ENCODE measurements at places on chromosomes 6 and 20.

DNA sequence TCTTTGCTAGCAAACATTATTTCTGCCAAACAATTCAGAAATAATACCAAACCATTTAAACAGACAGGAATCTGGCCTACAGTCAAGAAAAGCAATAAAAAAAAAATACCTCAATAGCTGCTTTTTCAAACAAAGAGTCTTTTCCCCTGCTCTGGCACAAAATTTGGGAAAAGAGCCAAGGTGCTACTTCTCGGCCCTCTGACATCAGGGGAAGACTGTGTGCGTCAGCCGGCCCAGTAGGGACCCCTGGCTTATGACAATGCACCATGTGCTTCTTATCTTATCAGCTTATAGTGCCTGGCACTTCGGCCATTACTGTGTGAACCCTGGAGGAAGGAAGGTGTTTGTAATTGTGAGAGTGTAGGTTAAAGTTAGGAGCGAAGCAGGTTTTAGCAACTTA, 89.4 kb downstream of the PDE10A start:
- no peak for DNase-seq

- no peak for DNase-seq
Observed at GRCh38 chr20:12883507-12883885, 125.3 kb upstream of the SPTLC3 start.

GRCh38 chr20:41154436-41155176, 17.3 kb downstream of the PLCG1 start:
- no peak for DNase-seq

DNA sequence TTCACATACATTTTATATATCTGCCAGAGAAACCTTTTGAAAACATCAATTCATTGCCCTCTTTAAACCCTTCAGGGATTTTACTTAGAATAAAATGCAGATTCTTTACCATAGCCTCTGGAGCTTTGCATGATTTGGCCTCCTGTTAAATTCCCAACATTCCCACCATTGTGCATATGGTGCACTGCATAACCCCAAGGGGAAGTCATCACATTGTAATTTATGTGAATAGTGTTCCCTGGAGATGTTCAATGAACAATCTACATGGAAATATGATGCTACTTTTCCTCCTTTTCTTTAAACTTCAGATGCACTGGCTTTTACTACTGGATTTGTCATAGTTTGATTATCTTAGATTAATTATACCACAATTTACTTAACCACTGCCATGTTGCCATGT, 94.7 kb downstream of the PHF3 start:
- no peak for DNase-seq

GRCh38 chr6:45327956-45328522, at the start of gene RUNX2:
TSS of gene RUNX2 (plus strand) at chr6:45328330. CDS start at chr6:45328727, 397 bp downstream.
- no peak for DNase-seq

GRCh38 chr6:18577491-18577890, 190.3 kb downstream of the RNF144B start:
- DNase-seq = no peak

- DNase-seq = no peak
Observed at GRCh38 chr20:50189681-50190250, 864 bp upstream of the CEBPB start.

DNA sequence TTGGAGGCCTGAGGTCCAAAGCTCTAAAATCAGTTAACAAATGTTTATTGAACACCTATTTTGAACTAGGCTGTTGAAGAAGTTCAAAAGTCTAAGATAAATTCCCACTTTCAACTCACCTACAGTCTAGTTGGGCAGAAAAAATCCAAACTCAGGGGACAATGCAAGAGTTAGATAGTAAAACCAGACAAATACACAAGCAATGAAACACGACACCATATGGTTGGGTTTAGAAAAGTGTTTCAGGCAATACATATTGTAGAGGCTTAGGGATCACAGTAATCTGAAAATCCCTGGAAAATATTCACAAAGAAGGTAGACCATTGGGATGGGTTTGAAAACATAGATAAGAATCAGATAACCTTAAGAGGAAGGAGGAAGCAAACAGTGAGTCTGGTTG, 1.3 kb upstream of the CARMIL1 start:
- DNase-seq = no peak

- no peak for DNase-seq
Observed at GRCh38 chr20:40931410-40932044, 97.1 kb upstream of the TOP1 start.

DNA sequence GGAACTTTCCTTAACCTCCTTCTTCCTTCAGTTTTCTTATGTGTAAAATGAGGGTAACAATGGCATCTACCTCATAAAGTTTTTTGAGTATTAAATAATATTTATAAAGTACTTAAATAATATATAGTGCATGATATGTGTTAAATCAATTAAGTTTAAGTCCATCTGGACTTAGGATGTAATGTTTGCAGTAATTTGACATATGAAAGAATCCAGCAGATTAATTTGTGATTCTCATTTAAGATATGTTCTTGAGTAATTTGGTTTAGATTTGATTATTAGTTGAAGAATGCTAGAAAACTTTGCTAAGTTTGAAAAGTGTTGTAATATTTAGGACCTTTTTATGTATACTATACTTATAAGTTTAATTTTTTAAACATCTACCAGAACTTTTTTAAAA, 18.1 kb downstream of the KCTD20 start:
- DNase-seq = no peak

GRCh38 chr20:38673725-38674091, 50.6 kb upstream of the SLC32A1 start:
- DNase-seq = no peak

DNA sequence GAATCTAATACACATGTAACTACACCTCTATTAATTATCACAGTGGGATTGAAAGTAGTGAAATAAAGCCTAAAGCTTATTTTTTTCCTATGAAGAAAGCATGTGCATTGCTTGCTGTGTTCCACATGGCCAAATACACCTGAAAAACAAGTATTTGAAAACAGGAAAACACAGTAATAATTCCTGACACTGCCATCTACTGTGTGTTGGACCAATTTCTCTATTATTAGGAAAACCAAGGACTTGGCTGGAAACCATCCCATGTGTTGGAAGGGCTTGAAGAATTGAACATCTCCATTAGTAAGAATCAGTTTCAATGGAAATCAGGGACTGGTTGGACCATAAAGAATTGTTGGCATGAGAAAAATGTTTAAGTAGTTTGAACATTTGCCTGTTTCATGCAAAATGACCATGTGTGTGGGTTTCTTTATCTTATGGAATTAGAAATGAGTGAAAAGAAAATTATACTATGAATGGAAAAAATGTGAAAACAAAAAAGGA, 124.1 kb downstream of the PHF3 start:
- DNase-seq = no peak

GRCh38 chr6:118659513-118660217, 8.3 kb upstream of the CEP85L start:
- no peak for DNase-seq

DNA sequence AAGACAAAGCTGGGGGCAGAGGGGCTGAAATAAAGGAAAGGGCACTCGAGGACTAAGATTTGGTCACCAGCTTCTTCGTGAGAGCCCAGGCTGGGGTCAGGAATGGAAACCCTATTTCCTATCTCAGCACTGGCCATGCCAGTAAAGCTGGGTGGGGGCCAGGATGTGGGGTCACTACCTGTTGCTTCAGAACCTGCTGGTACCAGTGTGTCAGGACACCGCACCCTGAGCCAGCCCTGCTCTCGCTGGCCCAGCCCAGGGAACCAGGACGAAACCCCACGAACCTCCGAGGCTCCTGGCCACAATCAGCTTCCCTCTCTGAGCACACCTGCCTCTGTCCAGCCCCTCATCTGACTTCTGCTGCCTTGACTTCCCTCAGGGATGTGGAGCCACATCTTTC, 2.1 kb downstream of the CDSN start:
- no peak for DNase-seq

- no peak for DNase-seq
Observed at GRCh38 chr20:63891061-63892002, 3.6 kb upstream of the DNAJC5 start.

DNA sequence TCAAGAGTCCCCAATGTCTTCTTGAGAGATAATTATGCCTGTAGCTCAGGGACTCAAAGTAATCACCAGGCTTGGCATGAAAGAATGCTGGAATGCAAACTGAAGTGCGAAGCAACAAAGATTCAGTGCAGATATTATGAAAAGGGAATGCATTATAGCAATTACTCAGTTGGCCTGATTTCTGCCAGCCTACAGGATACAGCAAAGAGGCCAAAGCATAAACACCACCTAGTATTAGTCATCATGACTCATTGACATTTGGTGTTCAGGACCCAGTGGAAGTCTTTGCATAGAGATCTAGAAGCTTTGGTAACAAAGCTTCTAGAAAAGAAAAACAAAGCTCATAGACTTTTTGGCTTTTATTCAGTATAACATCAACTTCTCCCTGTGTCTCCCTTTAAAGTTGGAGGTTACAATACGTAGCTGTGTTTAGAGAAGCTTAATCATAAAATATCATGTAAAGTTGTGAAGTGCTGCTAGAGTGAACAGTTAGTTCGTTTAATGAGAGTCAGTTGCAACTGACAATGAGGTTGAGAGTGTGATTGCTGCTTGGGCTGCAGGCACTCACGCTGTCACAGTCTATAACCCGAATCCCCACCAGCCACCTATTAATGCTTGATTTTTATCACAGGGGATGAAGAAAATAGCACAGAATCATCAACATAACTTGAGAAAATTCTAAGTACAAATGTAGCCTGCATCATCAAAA, 932.7 kb downstream of the TFAP2A start:
- DNase-seq = no peak

- DNase-seq = no peak
Observed at GRCh38 chr6:69933239-69933638, 66.9 kb downstream of the COL19A1 start.

DNA sequence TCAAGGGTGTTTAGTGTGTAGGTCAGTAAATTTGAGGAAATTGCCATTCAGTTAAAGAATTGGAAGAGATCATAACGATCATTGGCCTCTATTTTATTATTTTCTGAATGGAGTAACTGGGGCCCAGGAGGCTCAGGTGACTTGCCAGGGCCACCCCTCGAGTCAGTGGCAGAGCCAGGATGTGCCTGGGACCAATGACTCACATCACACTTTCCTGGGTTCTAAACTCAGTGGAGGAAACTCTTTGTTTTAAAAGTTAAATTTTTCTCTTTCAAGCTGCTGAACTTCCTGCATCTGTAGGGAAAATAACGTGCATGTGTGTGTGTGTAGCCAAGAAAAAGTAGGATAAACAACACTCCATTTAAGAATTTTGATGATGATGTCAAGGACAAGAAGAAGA, 135.5 kb downstream of the MYLK4 start:
- DNase-seq = no peak

DNA sequence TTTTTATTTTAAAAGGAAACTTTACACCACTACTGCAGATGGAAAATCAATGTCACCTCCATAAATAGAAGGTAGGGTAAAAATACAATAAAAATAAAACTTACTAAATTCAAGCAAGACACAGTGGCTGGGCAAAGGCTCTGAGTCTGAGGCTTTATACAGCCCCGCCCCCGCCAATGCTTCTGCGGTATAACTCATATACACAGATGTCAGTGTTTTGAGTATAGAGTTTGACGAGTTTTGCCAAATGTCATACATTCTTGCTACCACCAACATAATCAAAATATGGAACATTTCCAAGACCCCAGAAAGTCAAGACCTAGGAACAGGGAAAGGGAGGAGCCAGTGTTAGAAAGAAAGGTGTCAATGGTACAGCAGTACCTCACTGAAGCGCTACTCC, 12.8 kb downstream of the NFATC2 start:
- no peak for DNase-seq
